ENCODE measurements at places on chromosomes 12 and 14.

GRCh38 chr14:54459106-54459505 is 17.9 kb upstream of the CNIH1 start:
- no peak for DNase-seq

- no peak for DNase-seq
Observed at GRCh38 chr12:100484891-100485471, 11.3 kb downstream of the NR1H4 start.

DNA sequence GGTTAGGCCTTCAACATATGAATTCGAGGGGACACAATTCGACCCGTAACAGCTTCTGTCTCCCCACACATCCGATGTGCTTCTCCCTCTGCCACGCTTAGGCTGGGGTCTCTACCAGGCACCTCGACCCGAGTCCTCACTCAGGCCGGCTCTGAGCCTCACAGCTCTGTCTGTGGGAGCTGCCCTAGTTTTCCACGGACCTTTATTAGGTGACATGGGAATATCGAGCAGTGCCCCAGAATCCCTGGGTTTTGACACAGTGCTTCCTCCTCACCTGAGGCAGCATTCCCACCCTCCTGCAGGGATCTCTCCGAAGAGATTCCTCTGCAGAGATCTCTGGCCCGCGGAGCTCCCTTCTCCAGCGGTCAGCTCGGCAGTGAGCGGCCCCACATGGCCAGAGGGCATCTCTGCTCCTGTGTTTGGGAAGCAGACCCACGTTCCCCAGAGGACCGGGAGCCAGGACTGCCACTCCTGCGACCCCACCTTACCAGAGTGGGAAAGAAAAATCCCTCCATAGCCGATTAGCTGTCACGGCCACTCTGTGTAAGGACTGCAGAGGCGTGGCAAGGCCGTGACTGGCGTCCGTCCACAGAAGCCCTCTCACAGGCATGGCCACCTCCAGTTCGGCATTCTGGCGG is 21.2 kb downstream of the ZBTB42 start:
- no peak for DNase-seq

GRCh38 chr12:111138016-111138415 is 217.6 kb upstream of the MYL2 start:
- no peak for DNase-seq

DNA sequence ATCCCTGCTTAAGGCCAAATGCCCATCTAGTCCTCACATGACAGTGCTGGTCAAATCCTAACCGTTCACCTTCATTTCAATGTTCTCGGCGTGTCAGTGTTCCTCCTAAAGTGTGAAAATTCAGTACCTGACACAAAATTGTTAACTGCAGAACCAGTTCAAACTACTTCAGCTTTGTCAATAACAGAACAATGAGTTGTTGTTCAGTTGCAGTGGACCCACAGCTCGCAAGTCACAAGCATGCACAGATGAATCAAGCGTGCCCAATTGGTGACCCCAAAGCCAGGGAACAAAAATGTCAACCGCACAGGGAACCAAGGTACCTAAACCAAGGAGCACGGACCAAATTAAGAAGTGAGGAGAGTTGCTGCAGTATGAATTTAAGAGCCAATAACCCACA is 23.2 kb downstream of the NRDE2 start:
- DNase-seq, result no peak

Measured in occipital lobe (tissue), 3 donors.